T-helper 2 cell treated with Interferon-gamma antibody and Interleukin-4, amounts not matched to agents 5 μg/mL and 100 μg/mL, for 36 hours (primary cell): ENCODE measurements at places on chromosomes 4 and X.

DNA sequence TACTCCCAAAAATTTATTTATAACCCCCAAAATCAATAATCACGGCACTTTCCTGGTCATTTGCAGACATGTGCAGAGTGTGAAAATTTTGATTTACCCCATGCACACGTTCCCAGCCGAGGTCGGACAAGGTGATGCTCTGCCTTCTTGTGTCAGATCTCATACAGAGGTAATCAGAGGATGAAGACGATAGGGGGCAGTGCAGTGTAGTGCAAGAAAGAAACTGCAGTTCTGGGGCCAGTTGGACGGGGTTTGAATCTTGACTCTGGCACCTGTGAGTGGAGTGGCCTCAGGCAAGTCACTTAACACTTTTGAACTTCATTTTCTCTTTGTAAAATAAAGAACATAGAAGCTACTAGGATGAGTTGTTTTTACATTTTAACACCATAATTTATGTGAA lies 88.4 kb downstream of the FRMPD3 start:
- DNase-seq = peak; percentile 14
- no peak overlapping the region for H3K4me3 ChIP-seq
- H3K4me1 ChIP-seq = no peaks in the 10 kb centered on the region
- H3K27me3 ChIP-seq = peaks cover 6% of the 10 kb centered on the region
- no peaks in the 10 kb centered on the region for H3K36me3 ChIP-seq
- no peak overlapping the region for H3K27ac ChIP-seq

DNA sequence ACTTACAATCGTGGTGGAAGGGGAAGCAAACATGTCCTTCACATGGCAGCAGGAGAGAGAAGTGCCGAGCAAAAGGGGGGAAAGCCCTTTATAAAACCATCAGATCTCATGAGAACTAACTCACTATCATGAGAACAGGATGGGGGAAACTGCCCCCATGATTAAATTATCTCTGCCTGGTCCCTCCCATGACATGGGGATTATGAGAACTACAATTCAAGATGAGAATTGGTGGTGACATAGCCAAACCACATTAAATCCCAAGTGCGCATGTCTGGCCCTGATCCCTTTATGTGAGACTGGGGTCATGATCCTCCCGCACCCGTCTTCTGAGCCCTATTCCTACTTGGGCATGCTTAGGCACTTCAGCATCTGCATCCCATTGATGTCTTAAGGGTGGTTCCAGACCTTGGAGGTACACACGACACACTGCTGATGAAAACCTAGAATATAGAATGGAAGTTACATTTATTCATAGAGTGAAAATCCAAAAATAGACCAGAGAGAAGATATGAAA lies 116.0 kb downstream of the PTTG2 start:
- H3K4me1 ChIP-seq = peaks cover 4% of the 10 kb centered on the region
- no peak overlapping the region for H3K4me3 ChIP-seq
- H3K27me3 ChIP-seq = no peaks in the 10 kb centered on the region

DNA sequence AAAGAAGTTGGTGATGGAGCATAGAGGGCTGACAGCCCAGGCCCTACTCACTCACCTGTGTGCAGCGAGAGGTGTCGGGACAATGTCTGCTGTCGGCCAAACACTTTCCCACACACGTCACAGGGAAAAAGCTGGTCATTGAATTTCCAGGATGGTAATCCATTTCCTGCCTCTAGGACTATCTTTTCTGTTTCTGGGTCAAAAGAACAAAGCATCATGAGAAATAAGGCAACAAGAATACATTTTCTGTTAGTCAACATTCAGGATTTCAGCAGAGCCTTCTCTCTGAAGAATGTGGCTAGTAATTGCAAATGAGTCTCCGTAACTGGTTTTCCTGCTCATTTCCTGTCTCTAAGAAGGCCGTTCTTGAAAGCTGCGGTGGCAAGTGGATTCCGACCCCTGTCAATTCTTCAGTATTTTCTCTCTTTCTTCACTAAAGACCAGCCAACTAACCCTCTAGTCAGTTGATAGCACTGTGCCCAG lies 99.4 kb downstream of the C4orf51 start:
- H3K4me3 ChIP-seq = no peak overlapping the region
- peaks cover 9% of the 10 kb centered on the region for H3K4me1 ChIP-seq
- no peaks in the 10 kb centered on the region for H3K27me3 ChIP-seq
- no peak overlapping the region for H3K27ac ChIP-seq

- H3K4me1 ChIP-seq = no peaks in the 10 kb centered on the region
- no peak for DNase-seq
- H3K4me3 ChIP-seq = no peak overlapping the region
- H3K27ac ChIP-seq = no peak overlapping the region
- H3K27me3 ChIP-seq = no peaks in the 10 kb centered on the region
- no peaks in the 10 kb centered on the region for H3K36me3 ChIP-seq
Measured at GRCh38 chr4:111512081-111512783, 633.0 kb upstream of the FAM241A start.

DNA sequence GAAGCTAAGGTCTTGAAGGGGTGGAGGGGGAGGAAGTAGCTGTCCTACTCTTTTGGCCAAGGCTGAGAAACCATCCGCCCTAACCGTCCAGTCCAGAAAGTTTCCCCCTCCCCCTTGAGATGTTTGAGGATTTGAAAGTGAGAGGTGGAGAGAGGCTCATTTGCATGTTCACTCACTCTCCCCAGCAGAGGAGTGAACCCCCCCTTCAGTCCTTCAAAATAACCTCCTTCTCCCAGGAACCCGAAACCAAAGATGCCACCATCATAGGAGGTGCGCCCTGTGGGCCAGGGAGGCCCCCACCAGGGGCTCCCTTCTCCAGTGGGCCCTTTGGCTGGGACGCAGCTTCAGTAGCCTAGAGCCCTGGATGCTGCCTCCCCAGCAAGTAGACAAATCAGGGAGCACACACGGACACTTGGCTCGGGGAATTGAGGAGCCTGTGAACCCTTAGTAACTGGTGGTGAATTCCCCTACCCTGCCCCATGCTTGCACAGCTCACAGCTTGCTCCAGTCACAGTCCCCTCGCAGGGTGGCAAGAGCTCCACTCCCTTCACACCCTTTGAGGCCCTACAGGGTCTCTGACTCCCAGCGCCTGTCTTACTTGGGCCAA lies 25.6 kb downstream of the ELF4 start:
- DNase-seq = no peak
- H3K36me3 ChIP-seq = peaks cover 29% of the 10 kb centered on the region
- H3K4me3 ChIP-seq = peak overlapping the region; percentile 86
- no peaks in the 10 kb centered on the region for H3K27me3 ChIP-seq
- H3K4me1 ChIP-seq = peaks cover 46% of the 10 kb centered on the region

DNA sequence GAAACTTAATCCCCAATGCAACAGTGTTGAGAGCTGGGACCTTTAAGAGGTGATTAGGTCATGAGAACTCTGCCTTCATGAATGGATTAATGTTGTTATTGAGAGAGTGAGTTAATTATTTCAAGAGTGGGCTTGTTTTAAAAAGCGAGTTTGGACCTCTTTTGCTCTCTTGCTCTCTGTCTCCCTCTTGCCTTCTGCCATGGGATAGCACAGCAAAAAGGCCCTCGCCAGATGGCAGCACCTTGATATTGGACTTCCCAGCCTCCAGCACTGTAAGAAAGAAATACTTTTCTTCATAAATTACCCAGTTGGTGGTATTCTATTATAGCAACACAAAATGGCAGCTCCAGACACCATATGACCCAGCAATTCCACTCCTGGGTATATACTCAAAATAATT lies 7.0 kb upstream of the ATP6AP2 start:
- DNase-seq = no peak
- no peaks in the 10 kb centered on the region for H3K27me3 ChIP-seq
- no peaks in the 10 kb centered on the region for H3K36me3 ChIP-seq
- peaks cover 9% of the 10 kb centered on the region for H3K4me1 ChIP-seq
- no peak overlapping the region for H3K27ac ChIP-seq

DNA sequence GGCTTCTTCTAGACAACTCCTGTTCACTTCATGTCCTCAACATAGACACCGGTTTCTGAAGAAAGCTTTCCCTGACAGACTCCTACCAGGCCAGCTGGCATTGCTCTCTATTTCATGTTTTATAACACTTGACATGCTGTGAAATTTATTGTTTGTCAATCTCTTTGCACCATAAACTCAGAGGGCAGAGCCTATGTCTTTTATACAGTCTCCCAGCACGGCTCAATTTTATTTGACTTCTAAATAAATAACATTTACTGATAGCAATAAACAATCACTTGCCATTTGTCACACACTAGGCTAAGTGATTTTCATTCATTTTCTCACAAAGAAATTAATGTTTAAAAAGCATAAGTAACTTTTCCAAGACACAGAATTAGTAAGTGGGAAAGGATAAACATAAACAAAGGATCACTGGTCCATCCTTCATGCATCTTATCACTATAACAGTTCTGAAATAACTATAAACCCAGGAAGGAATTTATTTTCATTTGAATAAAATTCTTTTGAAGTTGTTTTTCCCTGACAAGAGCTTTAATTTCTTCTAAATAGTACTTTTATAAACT lies 577.6 kb downstream of the TECRL start:
- H3K4me3 ChIP-seq = no peak overlapping the region
- H3K27me3 ChIP-seq = no peaks in the 10 kb centered on the region
- no peaks in the 10 kb centered on the region for H3K4me1 ChIP-seq
